ENCODE measurements at places on chromosomes 4 and X.

DNA sequence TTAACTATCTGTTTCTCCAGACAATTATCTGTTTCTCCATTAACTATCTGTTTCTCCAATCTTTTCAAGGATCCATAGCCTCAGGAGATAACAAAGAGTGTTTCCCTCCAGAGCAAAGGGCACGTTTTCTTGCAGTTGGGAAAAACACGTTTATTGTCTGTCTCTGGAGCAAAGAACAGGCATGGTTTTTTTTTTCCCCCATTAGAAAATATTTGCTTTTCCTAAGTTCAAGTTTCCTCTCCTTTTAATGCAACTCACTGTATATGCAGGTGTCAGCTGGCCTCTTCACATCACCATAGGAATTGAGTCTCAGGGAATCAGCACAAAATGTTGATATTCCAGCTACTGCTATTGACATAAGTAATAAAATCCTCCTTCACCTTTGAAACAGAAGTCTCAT lies 984.4 kb downstream of the RAB28 start:
- DNase-seq = no peak

DNA sequence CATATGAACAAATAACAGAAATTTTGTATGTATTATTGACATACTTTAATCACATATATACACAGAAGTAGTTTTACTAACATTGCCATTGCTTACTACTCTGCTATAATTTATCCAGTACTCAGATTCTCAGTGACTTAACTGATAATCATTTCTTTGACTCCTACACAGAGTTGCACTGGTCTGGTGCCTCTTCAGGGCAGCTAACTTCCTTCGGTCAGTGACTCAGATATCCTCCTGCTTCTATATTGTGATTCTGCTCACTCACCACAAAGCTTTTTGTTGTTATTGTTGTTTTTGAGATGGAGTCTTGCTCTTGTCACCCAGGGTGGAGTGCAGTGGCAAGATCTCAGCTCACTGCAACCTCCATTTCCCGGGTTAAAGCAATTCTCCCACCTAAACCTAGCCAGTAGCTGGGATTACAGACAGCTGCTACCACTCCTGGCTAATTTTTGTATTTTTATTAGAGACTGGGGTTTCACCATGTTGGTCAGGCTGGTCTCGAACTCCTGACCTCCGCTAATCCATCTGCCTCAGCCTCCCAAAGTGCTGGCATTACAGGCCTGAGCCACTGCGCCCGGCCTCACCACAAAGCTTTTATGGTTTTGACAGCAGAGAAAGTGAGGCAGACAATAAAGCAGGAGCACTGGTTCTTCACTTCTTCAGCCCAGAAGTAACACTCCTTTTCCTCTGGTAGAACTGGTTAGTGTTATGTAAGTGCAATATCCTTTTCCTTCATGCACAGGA lies 499.3 kb downstream of the EPHA5 start:
- no peak for DNase-seq

- DNase-seq = no peak
Observed at GRCh38 chr4:159542296-159542695, 439.4 kb downstream of the RAPGEF2 start.

GRCh38 chrX:43527801-43528200 lies 128.3 kb upstream of the MAOA start:
- DNase-seq = no peak

DNA sequence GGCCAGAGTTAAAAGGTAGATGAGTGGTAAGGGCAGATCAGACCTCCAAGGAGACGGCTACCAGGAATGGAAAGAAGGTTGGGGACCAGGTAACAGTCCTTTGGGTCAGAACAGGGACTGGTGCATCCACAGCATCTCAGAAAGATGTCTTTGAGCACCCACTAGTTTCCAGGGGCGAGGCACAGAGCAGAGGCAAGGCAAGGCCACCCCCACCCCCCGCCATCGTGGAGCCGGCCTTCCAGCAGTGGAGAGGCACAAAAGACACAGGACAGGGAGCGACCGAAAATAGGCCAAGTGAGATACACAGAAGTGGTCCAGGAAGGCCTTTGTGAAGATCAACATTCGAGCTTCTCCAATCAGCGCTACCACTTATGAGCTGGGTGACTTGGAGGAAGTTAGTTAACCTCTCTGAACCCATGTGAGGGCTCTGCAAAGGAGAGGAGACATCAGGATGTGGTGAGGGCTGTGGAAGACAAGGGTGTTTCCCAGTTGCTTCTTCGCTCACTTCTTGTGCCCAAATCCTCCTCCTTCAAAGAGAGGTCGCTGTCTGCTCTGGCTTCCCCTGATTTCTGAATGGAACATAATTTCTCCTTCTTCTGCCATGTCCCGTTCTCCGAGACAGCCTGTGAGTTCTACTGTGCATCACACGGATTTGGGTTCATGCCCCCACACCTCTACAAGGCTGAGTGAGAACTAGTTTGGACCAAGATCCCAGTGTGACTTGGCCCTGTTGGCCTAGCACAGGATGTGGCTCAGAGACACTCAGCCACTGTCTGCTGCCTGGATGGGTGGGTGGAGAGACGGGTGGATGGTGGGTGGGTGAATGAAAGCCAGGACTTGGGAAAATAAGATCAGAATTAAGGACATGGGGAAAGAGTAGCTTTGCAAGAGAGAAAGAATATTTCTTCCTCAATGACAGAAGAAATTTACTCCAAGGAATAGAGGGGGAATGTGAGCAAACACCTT lies 16.7 kb upstream of the MSX1 start:
- DNase-seq = no peak

DNA sequence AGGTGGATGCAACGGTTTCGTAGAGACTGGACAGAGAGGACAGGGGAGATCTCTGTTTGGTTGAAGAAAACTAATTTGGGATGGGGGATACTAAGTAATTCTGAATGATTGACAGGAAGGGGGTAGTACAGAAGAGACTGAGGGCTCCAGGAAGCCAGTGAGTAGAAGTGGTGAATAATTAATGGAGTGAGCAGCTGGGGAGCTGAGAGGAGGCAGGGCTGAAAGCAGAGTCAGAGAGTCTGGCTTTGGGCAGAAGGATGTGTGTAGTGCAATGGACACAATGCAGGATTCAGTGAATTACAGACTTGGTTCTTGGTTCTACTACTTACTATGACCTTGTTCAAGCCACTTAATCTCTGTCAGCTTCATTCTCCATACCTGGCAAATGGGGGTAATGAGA lies 161.7 kb downstream of the RBMX2 start:
- DNase-seq = no peak

DNA sequence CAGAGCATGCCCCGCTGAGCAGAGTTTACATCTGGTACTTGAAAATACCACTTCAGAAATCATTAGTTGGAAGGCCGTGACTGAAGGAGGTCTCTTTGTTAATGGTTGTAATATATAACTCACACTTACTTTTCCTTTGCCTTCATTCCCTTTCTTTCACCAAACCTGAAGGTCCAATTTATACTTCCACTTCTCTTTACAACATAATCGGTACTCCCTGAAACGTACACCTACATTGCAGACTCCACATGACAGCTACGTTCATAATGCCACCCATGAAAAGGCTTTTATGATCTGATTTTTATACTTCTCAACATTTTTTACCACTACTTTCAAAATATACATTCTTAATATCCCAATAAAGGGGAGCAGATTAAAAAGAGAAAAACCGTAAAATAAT lies 298.7 kb downstream of the C4orf33 start:
- no peak for DNase-seq

DNA sequence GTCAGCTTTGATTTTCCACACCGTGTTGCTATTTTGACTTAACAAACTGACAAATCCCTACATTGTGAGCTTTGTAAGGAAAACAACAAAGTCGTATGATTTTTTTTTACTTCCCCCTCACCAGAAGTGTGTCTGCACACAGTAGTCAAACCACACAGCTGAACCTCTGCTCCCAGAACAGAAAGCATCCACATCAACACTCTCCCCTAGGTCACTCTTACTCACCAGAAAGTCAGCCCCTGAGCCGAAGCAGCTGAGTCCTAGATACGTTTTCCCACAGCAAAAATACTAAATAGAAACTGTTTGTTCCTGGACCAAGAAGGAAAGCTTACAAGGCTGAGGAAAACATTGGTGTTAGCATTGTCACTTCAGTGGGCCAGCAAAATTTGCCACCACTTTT lies 305.7 kb downstream of the DHX15 start:
- DNase-seq = no peak

DNA sequence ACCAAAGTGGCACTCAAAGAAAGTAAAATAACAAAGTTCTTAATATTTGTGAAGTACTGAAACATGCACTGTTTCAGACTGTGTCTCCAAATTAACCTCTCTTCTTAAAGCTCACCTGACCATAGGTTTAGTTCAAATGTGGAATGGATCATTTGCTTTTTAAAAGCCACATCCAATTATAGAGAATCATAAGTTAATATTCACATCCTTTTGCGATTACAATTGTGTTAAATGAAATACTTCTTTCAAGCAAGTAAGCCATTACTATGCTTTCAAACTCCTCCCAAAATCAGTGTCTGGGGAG lies 95.3 kb upstream of the PTPN13 start:
- DNase-seq = no peak

DNA sequence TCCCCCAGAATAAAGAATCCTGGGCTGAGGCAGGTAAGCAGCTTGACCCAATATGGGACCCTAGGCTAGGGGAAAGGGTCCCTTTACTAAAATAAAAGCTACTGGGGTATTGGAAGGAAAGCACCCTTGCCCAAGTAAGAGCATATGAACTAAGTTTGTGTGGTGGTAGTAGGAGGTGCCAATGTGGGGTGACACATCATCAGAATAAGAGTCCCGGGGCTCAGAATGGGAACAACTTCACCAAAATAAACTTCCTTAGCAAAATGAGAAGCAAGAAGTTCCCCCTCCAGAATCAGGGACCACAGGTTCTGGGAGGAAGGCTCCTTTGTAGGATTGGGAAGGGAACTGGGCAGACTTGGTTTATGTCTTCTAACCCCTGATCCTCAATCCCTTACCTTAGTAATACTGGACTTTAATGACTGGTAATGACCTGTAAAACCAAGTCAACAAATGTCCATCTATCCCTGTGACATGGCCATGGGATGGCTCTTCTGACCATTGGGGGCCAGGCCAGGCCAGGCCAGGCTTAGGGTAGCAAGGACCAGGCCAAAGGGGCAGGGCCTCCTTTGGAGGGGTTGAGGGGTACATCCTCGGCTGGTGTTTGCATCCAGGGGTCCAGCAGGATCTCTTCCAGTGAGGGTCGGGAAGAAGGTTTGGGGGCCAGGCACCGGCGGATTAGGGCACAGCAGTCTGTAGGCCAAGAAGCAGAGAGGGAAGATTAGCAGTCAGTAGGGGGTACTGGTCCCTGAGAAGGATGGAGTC lies 2.3 kb upstream of the SLC35A2 start:
- DNase-seq = no peak

DNA sequence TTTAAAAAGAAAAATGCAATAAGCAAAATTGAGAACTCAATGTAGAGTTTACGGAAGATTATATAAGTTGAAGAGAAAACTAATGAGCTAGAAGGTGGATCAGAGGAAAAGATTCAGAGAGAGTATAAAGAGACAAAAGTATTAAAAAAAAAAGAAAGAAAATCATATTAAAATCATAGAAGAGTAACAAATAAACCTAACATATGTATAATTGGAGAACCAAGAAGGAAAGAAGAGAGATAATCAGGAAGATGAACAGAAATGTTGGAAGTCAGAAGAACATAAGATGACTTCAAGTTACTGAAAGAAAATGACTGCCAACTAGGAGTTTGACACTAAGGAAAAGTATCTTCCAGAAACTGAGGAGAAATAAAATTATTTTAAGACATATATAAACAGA lies 34.3 kb upstream of the ANTXR2 start:
- no peak for DNase-seq

DNA sequence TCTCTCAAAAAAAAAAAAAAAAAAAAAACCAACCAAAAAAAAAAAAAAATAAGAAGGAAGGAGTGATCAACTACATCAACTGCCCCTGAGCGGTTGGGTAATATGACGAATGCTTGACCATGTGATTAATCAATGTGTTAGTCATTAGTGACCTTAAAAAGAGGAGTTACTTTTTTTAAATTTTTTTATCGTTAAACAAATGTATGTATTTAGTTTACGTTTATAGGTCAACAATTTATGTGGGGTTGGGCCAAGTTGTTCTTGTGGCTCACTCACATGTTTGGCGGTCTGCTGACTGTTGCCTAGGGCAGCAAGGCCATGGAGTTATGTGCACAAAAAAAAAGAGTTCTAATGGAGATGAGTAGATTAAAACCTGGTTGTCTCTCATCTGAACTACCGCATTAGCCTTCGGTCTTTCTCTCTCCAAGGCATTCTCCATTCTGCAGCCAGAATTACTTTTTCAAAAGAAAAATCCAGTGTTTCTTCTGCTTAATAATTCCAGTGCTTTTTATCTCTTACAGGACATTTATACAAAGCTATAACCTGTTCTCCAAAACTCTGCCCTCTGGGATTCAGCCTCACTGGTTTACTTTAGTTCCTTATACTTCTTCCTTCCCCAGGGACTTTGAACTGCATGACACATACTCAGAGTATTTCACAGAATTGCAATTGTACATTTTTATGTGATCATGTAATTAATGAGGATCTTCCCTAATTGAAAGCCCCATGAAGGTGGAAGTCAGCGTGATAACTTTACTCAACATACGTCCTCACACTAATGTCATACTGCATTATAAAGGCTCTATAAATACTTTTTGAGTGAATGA lies 505.5 kb downstream of the ANKRD50 start:
- no peak for DNase-seq

GRCh38 chrX:63275127-63275526 lies 76.0 kb downstream of the SPIN4 start:
- DNase-seq = no peak

Data from SJSA1 (cell line).